ENCODE measurements at places on chromosomes 3 and 15.

- DNase-seq = no peak
Measured at GRCh38 chr15:87639305-87640011, 617.1 kb downstream of the NTRK3 start.

GRCh38 chr15:92159906-92160841 is 233.5 kb upstream of the ST8SIA2 start:
- DNase-seq = no peak

DNA sequence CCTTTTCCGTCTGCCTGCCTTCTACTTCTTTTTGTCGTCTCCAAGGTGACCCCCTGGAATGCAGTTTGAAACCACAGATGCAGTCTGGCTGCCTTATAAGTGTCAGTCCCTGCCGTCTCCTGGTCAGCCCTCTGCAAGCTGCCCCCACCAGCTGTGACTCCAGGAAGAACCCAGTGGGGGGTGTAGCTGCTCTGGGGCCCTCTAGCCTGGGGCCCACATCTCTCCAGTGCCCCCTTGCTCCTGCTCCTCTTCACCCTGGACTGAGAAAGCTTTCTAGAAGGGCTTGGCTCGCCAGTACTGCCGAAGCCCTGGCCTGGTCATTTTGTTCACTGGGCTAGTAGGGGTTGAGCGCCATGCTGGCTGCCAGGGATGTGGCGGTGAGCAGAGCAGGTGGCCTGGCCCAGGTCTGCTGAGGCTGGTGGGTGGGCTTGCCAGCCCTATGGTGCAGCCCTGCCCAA is 21.3 kb downstream of the SYNM start:
- no peak for DNase-seq

DNA sequence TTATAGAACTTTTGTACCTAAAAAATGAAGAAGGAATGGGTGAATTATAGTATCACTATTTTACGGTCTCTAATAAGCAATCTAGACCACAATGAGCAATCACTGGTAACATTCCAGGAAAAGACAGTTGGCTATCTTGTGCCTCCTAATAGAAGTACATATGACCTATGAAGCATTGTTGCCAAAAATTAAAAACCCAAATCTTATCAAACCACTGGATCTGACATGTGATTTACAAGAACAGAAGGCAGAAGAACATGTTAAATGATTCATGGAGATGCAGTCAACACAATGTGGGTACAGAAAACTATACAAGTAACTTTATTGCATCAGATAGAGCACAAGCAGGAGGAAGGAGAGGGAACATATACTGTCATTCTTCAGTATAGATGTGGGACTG is 14.5 kb upstream of the HYKK start:
- DNase-seq = no peak

GRCh38 chr15:50124631-50125030 is 5.6 kb upstream of the ATP8B4 start:
- no peak for DNase-seq
